ENCODE measurements at places on chromosomes 6 and 20.

DNA sequence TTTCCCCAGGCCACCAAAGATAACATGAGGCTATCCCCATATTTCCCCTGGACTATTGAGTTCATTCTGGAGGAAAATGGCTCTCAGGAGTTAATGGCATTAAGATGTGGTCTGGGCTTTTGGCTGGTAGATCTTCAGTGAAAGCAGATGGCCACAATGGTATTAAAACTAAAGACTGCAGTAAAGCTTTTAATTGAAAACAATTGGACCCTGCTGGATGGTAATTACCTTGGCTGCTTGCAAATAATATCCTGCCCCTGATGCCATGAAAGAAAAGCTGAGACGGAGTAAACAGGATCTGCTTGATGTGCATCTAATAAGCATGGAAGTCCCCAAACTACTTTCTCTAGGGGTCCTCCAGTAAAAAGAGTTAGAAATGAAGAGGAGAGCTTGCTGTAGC, 255.8 kb downstream of the QKI start:
- DNase-seq: no peak

DNA sequence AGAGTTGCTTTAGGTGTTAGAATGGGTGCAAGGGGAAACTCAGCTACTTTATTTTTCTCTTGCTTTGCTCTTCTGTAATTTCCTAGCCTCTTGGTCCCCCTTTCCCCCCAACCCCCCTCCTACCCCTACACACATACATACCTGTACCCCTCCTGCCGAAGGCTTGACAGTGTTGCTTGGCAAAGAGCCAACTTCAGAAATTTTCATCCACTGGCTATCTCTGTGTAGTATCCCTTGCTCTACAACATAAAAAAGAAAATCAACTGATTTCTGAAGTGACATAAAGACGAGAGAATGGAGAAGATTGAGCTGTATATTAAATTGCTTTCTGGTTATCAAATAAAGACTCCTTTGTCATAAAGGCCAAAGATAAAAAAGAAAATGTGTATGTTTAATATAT, 498.1 kb upstream of the SOX4 start:
- DNase-seq: no peak

GRCh38 chr6:29764422-29765196, 41.4 kb downstream of the HLA-F start:
- no peak for DNase-seq

GRCh38 chr6:103729658-103730057, 1130.1 kb downstream of the HACE1 start:
- no peak for DNase-seq

DNA sequence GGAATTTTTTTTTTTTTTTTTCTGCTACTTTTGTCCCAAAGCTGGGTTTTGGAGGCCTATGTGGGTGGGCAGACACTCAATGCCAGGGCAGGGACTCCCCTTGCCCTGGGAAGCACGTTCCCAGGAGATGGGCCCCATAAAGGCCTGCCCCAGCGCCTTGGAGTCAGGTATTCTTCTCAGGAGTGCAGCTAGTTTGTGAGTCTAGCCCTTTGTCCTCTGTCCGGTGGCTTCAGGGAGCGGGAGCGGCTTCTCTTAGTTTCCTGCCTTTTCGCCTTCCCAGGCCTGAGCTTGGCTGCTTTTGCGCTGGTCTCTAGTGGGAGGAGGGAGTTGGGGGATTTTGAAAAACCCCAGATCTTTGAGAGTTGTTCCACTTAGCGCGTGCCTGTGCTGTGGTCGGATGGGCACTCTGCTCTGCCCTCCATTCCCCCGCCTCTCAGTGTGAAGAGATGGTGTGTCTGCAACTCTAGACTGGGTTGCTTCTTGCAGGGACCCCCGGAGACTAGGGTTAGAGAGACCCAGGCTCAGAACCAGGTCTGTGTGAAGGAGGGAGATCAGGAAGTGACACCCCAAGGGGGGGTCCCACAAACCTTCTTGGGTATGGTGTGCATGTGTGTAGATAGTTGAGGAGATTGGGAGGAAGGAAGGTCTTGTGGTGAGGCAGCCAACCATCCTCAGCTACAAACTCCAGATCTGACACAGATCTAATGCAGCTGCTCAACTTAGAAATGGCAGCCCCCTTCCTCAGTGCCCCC, 1.3 kb downstream of the PLCG1 start:
- DNase-seq: no peak

- no peak for DNase-seq
Observed at GRCh38 chr6:118223316-118223715, 316.3 kb downstream of the SLC35F1 start.

DNA sequence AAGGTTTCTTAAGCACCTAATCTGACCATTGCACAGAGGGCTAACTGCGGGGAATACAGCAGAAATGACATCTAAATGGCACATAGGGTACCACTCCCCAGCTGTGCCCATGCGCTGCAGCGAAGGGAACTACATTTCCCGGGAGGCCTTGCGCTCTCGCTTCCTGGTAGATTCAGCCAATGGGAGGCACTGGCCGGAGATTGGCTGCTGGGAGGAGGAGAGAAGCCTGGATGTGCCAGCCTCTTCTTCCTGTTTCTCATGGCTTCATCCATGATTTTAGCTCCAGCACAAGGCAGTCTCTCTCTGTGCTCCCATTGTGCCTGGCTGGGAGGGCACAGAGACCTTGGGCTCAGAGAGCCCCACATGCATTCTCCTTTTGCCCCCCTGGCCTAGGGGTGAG, 101.7 kb upstream of the FOXA2 start:
- peak; percentile 65 for DNase-seq

- peak; percentile 37 for DNase-seq
Observed at GRCh38 chr6:45513213-45513618, 135.5 kb upstream of the SUPT3H start.

DNA sequence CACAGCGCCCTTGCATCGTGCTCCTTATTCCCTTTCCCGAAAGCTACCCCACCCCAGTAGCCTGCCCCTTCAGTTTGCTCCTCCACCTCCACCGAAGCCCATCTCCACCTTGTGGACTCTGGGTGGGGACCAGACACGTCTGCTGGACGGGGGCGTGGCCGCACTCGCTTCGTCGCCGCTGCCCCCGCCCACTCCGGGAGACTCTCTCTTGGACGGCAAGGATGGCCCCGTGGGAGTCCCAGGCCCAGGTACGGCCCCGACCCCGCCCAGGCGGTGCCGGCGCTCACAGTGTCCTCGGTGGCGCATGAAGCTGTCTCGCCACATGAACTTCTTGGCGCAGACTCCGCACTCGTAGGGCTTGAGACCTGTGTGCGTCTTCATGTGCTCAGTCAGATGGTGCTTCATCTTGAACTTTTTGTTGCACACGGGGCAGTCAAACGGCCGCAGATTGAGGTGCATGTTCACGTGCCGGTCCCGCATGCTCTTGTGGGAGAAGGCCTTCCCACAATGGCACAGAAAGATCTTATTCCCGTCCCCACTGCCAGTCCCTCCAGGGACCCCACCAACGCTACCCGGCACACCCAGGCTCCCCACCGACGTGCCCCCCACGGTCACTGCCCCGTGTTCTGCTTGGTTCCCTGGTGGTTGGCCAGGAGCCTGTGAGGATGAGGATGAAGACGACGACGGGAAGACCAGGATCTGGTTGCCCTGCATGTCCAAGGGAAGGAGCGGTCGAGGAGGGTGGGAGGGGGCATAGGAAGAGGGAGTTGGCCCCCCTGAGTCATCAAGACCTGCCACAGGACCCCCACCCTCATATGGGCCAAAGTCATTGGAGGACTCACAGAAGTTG, 1.3 kb upstream of the TAPBP start:
- no peak for DNase-seq

DNA sequence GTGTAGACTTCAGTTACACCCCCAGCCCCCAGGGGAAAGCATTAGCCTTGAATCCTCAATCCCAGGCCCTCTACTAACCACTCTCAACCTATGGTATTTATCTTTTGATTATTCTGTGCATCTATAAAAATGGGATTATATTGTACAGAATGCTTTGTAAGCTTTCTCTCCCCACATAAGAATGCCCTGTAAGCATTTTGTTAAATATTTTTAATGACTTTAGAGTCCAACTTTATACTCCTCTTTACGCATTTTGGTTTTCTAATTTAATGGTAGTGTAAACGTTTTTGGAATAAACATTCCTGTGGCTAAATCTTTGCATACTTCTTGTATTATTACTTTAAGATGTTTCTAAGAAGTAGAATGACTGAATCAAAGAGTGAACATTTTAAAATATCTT, 35.4 kb downstream of the FBXO9 start:
- no peak for DNase-seq

GRCh38 chr6:8526624-8527023, 91.3 kb upstream of the SLC35B3 start:
- no peak for DNase-seq

- no peak for DNase-seq
Observed at GRCh38 chr6:73116330-73116729, 109.0 kb downstream of the KHDC1L start.

DNA sequence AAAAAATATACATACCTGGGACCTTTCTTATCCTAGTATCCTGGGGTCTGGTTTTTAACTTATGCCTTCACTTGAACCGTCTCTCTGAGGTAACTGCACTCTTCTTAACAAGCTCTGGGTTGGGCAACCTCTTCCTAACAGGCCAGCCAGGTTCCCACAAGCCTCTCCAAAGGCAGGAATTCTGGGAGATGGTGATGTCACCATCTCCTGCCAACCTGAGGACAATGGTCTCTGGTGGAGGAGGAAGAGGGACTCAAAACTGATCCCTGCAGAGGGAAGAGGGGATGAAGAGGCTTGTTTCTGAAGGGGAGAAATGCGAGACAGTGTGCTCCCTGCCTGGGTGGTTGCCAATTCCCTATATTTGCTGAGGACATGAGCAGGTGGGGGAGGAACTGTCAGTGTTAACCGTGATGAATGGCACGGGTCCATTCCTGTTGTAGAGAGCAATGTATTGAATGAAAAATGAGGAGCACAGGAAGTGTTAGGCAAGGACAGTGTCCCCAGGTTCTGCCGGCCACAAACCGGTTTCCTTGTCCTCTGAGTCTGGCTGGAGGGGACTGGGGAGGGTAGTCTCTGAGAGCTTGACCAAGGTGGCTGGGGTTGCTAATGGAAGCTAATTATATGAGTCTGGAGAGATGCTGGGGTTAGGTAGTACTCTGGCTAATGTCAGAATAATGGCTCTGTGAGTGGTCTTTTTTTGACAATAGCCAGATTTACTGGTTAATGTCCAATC, 95.5 kb downstream of the KCNB1 start:
- DNase-seq: no peak

- DNase-seq: peak; percentile 90
Observed at GRCh38 chr6:43962458-43962857, 164.8 kb downstream of the MRPL14 start.

DNA sequence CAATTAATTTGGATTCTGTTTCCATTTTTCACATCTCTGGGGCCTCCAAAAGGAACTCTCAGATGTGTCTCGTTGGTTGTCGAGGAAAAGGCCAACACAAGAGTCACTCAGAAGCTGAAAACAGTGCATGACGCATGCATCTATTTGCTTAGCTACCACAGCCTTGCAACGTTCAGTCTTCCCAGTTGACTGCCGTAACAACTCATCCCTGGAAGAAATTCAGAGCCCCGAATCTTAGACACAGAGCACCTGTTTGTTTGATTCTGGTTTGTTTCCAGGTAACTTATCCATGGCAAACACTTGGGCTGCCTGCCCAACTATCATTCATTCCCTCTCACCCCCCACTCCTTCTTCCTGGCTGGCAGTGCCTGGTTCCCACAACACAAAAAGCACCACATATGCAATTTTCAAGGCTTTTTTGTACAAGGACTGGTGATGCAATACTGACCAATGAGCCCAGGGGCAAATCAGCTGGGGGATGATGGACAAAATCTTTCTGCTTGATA, 60.5 kb downstream of the ZMYND8 start:
- no peak for DNase-seq

- no peak for DNase-seq
Observed at GRCh38 chr6:18861204-18861603, 474.1 kb downstream of the RNF144B start.

GRCh38 chr6:162653808-162654207, 73.8 kb downstream of the PRKN start:
- no peak for DNase-seq

DNA sequence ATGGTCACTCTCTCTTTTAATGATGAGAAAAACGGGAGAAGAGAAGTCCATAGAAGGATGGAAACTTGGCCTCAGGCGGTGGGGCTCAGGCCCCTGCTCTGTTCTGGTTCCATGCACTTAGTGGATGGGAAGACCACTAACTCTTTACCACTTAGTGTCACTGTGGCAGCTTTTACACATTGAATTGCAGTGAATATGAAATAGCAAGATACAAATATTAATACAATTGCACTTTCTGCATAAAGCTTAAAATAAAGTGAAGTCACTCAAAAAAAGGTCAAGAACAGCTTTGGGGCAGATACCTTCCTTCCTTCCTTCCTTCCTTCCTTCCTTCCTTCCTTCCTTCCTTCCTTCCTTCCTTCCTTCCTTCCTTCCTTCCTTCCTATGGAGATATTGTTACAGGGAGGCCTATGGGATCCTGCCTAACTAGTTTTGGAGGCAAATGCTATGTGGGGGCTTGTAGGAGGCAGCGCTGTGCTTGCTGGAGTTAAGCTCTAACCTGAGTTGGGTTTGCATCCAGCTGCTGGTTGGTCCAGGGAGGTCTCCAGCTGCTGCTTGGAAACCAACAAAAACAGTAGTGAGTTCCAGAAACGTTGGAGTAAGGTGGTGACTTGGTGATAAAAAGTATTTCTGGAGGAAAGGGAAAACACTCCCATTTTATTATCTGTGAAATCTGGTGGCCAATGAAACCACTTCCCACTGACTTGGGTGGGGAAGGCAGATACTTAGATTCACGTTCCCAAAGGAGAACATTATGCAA, 62.3 kb upstream of the NKX2-2 start:
- no peak for DNase-seq

GRCh38 chr6:15413466-15414234, 167.8 kb downstream of the JARID2 start:
- no peak for DNase-seq

DNA sequence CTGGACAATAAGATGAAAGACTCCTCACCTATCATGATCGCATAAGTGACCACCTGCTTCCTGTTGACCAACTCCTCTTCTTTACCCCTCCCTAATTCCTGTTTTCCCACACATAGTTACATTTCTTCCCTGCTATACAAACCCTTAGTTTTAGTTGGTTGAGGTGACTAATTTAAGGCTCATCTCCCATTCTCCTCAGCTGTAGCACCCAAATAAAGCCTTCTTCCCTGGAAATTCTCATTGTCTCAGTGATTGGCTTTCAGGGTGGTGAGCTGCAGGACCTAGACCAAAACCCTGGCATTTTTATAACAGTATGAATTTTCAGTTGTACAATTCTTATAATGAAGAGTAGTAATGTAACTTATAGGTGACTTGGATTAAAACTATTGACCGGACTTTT, 2.1 kb downstream of the FKBP1C start:
- no peak for DNase-seq
